ENCODE measurements at places on chromosomes 13 and 19.

DNA sequence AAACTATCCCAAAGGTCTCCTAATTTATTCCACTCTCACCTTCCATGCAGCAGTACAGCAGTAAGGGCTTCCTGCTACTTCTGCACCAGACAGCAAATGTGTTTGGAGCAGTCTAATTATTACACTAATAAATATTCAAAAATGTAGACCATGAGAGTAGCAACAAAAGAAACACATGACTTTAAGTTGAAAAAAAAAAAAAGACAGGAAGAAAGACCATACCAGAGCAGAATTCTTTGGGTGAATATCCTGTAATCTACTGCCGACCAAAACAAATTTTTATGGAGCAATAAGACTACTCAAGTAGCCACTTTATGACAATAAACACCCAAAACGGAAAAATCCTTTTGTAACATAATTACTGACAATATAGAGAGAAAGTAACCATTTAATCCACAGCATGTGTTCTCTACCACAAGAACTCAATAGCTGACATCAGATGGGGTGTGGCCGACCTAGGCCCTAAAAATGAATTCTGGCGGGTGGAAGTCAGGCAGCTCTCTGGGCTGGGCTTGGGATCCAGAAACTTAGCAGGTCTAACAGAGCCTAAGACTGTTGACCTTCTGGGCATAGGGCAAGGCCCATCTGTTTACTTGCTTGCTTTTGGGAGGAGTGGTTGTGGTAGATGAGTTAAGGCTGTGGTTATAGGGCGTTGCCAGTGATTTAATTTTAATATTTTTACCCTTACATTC lies 4.6 kb downstream of the KLF12 start:
- no peak for DNase-seq

DNA sequence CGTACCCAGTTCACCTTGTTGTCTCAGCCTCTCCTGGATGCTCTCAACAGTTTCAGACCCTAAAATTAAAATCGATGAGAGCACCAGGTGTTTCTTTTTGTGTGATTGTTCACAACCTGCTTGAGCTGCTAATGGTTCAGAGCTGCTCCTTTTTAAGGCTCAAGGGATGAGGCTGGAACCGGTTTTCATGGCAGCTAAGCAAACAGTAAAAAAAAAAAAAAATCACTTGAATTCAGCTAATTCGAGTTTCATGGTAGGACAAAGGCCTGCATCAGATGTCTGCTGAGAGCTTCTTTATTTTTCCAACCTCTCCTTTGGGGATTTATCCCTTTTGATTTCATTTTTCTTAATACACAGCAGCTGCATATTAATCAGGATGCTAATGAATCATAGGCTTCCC lies 6.5 kb downstream of the SYCE2 start:
- DNase-seq, result no peak

GRCh38 chr13:27113436-27113835 lies 58.2 kb downstream of the USP12 start:
- no peak for DNase-seq

DNA sequence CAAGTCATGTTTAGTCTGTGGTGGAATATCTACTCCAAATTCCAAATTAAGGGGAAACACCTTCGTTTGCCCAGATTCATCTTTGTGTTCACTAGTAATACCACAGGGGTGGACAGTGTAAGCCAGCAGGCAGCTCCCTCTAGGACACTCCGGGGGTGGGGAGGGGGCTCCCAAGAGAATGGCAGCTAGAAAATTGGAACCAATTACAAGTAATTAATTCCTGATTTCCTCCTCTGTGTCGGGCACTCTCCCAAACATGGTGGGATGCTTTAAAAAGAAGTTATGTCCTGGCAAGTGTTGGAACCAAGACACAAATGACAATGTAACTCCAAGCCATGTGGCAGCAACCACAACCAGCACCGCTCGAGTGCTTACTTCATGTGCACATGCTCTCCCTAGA lies 5.9 kb downstream of the COL4A1 start:
- no peak for DNase-seq

- DNase-seq, result no peak
These were observed 16.2 kb upstream of the FOXO1 start for GRCh38 chr13:40682449-40683240.

DNA sequence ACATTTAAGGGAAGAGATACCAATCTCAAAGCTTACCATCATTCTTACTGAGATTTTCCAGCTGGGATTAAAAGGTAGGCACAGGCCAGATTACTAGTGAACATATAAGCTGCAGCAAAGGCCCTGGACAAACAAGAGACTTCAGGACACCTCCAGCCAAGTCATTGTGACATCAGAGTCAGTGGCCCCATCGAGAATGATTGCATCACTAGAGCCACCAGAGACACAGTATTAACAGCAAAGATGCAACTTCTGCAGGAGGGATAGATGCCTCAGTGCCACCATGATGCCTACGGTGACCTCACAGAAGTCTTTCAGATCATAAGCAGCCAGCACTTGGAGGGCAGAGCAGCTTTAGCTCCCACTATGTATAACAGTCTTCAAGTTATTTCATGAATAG lies 8.6 kb downstream of the RUBCNL start:
- no peak for DNase-seq

DNA sequence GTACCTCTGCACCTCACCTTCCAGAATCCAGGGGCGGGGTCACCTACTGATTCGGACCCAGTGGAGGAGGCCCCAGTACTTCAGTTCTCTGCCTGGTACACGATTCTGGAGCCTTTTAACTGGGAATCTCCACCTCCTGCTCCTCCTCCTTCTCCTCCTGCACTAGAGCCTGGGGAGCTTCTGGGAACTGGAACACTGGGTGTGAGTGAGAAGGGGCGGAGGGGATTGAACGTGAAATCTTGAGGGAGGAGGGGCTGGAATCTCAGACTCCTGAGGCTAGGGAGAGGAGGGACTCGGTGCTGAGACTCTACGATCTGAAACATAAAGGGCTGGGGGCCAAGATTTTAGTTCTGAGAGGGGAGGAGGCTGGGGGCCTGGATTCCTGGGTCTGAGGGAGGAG lies at the start of gene KLK8:
Gene KLK8 (minus strand): TSS at position 90 of the 400 bp plus-strand sequence. CDS start 437 bp downstream, outside the sequence.
- no peak for DNase-seq

GRCh38 chr19:38898788-38899446 lies 501 bp downstream of the SIRT2 start:
- DNase-seq, result no peak

DNA sequence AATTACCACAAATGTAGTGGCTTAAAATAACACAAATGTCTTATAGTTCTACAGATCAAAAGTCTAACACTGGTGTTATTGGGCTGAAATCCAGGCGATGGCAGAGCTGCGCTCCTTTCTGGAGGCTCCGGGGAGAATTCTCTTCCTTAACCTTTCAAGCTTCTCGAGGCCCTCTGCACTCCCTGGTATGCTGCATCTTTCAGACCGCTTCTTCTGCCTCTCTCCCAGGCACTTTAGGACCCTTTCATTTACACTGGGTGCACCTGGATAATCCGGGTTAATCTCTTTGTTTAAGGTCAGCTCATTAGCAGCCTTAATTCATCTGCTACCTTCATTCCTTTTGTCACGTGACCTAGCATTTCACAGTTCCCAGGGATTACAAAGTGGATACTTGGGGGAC lies 211.3 kb upstream of the RFC3 start:
- DNase-seq, result no peak

DNA sequence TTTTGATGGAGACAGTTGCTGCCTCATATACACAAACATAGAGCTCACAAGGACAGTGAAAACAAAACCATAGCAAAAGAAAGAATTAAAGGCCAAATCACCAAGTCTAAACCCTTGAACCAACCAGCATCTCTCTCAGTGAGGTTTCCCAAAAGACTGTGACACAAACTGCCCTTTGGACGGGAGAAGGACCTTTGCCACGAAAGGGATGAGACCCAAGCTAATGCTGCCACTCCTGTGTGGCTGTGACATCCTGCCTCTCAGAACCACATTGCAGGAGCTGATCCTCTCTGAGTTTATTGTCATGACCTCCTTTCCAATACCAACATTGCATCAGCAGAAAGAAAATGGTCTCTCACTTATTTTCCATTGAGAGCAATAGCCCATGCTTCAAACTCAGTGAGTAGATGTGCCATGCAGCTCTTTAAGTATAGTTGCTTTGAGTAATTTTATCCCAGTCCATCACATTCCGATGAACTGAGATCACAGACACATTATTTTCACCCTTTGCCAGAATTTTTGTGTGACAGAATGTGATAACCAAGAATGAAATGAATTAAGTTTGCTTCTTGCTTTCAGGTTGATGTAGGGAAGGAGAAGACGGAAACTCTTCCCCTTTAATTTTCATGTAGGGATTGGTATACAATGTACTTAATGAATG lies 133.5 kb upstream of the IRS2 start:
- no peak for DNase-seq

- no peak for DNase-seq
These were observed 90.1 kb downstream of the SERP2 start for GRCh38 chr13:44463759-44464158.

GRCh38 chr13:112704308-112705145 lies 14.7 kb downstream of the ATP11A start:
- DNase-seq, result no peak

DNA sequence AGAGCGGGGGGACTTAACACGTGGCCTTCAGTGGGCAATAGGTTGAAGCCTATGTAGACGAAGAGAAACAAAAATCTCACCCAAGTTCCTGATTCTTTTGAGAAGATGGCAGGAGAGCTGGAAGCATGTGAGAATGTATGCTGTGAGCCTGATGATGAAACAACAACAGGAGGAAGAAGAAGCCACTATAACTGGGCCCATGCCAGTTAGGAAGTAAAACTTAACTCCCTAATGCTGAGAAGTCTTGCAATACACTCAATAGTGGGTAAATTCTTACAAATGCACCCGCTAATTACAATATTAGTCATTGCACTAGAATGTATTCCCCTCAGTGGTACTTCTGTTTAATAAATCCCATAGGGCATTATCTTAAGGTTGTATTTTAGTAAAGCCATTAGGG lies 9.1 kb downstream of the PCDH17 start:
- DNase-seq, result no peak

GRCh38 chr13:64992314-64992713 lies 2237.8 kb downstream of the PCDH9 start:
- no peak for DNase-seq

DNA sequence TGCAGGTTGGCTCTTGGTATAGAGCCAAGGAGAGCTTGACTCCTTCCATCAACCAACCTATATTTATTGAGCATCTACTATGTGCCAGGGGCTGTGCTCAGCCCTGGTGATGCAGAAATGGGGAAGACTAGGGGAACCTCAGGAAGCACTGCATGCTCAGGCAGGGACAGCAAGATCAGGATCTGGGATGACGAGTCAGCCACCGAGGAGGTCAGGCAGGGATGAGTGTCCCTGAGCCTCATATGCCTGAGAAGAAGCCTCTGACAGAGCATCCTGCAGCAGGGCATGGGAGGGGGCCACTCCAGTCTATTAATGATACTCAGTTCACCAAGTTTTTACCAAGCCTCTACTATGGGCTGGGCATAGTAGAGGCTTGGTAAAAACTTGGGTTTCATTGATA lies 158.1 kb downstream of the KATNAL1 start:
- no peak for DNase-seq

DNA sequence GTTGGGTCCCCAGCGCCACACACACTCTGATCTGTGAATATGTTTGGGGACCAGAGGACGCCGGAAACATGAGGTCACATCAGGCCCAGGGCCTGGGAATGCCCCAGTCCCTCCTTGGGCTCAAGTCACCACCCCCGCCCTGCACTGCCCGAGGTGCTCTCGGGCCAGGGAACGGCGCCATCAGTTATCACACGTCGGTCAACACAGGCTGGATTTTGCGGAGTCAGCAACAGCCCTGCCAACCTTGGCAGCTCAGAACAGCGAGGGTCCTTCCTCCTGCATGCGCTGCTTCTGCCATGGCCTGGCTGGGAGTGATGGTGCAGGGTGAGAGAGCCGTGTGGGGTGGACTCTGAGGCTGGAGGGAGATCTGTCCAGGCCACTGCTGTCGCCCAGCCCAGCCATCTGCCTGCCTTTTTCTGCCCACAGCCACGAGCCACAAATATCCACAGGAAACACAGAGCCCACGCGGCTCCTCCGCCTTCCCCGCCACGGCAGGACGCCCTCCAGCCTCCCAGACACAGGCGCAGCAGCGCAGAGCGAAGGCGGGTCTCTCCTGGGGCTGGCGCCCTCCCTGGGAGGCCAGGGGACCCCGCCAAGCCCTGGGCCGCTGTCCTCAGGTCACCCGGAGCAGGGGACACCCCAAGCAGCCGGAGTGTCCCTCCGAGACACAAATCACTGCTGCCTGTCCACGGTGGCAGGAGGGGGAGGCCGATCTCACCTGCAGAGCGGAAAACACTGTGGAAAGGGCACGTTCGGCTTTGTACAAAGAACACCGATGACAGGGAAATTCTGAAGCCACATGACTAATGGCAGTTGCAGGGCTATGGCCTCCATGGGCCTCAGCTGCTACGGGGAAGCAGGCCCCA lies 31.6 kb upstream of the CACTIN start:
- DNase-seq, result no peak

- DNase-seq, result no peak
These were observed 194.2 kb downstream of the POU4F1 start for GRCh38 chr13:78409172-78409571.

DNA sequence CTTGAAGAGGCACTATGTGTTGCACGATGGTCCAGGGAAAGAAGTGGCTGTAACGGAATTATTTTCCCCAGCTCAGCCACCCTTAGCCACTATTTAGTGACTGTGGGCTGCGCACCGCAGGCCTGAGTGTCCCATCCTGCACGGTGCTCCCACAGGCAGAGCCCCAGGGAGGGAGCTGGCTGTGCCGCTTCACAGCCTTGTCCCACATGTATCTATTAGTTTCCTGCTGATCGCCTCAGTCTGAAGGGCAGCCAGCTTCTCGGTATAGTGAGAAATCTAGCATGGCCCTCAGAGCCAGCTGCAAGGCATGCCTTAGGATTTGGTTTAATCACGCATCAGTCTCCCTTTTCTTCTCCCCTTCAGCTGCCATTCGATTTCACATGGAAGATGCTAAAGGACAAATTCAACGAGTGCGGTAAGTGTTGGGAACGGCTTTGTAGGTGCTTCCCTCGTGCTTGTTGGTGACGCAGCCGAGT lies 15.7 kb downstream of the PRAM1 start:
- DNase-seq, result no peak

DNA sequence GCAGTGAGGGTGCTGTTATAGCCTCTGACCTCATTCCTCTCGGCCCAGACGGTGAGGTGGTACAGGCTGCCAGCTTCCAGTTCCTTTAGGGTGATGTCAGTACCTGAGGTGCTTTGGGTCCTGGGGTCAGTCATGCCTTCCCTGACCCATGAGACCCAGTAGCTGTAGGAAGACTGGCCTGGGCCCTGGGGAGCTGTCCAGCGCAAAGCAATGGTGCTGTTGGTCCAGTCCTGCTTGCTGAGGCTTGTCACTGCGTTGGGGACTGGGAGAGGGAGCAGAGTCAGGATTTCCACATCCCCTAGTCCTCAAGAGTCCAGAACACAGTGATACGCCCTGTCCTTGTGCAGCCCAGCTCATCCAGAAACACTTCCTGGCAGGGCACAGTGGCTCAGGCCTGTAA lies 10.7 kb downstream of the PTPRH start:
- DNase-seq, result no peak

DNA sequence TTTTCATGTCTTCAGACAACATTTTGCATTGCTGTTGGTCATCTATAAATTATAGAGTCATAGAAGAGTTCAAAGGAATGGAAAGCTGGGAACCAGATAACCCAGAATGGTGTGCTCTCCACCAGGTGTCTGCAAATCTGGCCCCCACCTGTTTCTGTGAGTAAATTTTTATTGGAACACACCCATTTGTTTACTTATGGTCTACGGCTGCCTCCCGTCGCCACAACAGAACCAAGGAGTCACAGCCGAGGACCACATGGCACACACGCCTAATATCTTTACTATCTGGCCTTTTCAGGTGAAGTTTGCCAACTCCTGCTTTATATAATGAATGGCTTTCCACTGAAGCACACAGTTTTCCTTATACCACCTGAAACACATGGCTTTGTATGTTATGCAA lies 58.2 kb downstream of the EFNB2 start:
- DNase-seq, result no peak
